ENCODE measurements at places on chromosomes 3 and 15.
A peak's percentile ranks its signal among the peaks of the same experiment; 100 is the strongest.

DNA sequence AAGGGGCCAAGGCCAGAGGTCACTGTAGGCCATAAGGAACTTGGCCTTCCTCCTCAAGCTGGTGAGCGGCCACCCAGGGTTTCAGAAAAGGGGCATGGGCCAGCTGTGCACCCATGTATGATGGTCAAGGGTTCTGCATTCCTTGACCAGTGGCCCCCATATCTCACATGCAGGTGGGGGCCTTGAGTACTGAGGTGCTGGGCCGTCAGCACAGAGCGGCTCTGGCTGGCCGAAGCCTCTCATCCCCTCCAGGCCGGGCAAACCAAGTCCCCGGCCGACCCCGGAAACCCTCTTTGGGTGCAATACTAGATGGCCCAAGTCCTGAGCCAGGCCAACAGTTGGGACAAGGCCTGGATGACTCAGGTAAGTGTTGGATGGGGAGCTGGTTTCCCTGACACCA, 9.5 kb downstream of the ALG3 start:
- DNase-seq, result no peak

GRCh38 chr3:23479615-23480328, 276.6 kb downstream of the UBE2E2 start:
- DNase-seq, result no peak

DNA sequence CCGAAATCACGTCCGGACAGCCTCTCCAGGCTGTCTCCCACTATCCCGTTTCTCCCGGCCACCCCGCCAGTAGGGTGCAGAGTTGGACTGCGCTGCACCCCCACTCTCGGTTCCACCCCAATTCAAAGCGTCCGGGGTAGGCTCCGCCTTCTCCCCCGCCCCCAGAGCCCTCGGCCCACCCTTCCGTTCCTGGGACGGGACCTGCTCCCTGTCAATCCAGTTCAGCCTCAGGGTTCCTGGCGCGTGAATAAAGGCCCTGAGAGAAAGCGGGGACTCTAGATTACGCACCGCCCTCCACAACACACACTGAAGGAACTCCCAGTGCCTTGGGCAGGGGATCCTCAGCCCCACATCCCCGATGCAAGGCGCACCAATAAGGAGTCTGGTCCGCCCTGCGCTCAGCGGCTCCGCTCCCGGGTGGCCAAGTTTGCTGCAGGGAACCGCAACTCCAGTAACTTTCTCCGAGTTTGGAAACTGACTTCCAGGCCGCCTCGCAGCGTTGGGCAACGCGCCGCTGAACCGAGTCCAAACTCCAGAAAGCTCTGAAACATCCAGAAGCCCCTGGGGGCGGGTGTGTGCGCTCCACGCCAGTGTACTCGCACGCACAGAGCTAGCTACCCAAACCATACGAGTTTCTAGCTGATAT, 1.9 kb downstream of the ADAMTS9 start:
- DNase-seq, result peak; percentile 96

GRCh38 chr3:104628185-104628789, 738.4 kb upstream of the ALCAM start:
- peak; percentile 64 for DNase-seq

GRCh38 chr3:134353171-134353825, 20.9 kb downstream of the AMOTL2 start:
- no peak for DNase-seq

DNA sequence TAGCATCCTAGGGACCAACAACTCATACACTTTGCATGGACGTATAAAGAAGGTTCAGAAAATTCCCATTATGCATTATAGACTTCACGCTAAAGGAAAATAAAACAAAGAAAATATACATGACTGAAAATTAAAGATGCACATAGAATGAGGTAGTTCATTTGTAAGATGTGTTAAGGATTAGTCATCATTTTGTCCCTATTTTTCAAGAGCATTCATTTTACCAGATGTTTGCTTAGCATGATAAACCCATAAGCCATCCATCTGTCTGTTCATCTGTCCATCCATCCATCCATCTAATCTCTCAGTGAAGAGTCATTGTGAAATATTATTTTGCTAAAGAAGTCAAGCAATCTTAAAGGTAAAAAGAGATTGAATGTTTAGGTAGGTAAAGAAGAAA, 80.3 kb downstream of the TFG start:
- DNase-seq, result peak; percentile 37

GRCh38 chr3:154235330-154235729, 89.0 kb downstream of the DHX36 start:
- DNase-seq, result peak; percentile 40

GRCh38 chr15:31089368-31090047, 12.0 kb downstream of the TRPM1 start:
- DNase-seq, result no peak
